ENCODE measurements at places on chromosomes 16 and 17. TPM values are rescaled to one million over a fixed set of nuclear protein-coding genes. Genes with fewer than 3 reads are reported as not detected.

The KRT16 gene
- total RNA-seq = not detected

The GAS2L2 gene
- not detected for total RNA-seq

The HSD11B2 gene
- not detected for total RNA-seq

The TEKT5 gene
- 0.12 TPM for total RNA-seq

The FTO gene
- 81.7 TPM for total RNA-seq

The TBC1D3I gene
- total RNA-seq = 1.5 TPM

The CENPX gene
- 51.6 TPM for total RNA-seq

The DVL2 gene
- 41.6 TPM for total RNA-seq

The TMEM238L gene
- total RNA-seq = not detected

The C17orf100 gene
- total RNA-seq = 2.7 TPM

The SLC52A1 gene
- 0.10 TPM for total RNA-seq

The GGA3 gene
- total RNA-seq = 32.5 TPM

The LGALS9B gene
- total RNA-seq = not detected

The TEX19 gene
- total RNA-seq = not detected

The TERB1 gene
- not detected for total RNA-seq

The SLX1A gene
- 62.4 TPM for total RNA-seq

The BAHCC1 gene
- 19.3 TPM for total RNA-seq

The SMIM36 gene
- total RNA-seq = not detected

Measured in glomerular endothelial cell (primary cell).